ENCODE measurements at places on chromosomes 3 and 15.

GRCh38 chr15:60102748-60103147 lies 98.6 kb downstream of the FOXB1 start:
- no peak for DNase-seq

GRCh38 chr3:172449466-172450149 lies 1.4 kb upstream of the GHSR start:
- no peak for DNase-seq

GRCh38 chr3:31890742-31891469 lies 90.2 kb downstream of the OSBPL10 start:
- DNase-seq, result no peak

- DNase-seq, result no peak
Observed at GRCh38 chr3:158842976-158843375, 41.1 kb downstream of the MFSD1 start.

DNA sequence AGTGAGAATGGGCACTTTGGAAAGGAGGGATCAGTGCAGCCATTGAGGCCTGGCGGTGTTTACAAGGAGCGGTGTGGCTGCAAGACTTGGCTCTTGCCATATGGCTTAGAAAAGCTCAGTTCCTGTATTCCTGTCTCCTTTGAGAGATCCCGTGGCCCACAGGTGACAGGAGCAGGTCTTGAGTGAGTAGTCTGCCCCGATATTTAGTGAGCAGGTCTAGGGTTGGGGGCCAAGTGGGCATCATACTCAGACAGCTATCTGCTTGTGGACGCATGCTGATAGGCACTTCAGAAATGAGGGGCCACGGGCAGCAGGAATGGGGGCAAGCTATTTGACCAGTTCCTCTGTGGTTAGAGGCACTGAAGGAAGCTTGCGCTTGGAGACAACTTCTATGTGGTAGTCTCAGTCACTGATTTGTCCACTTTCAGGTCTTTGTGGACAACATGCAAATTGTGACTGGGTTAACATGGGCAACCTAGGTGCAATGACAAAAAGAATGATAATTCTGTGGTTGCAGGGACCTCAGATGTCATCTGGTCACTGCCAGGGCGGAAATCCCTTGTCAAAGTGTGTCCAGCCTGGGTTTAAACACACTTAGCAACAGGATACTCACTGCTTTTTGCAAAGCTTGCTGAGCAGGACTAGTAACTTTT lies 1.1 kb downstream of the TMED3 start:
- DNase-seq, result no peak

- DNase-seq, result no peak
Observed at GRCh38 chr3:42057561-42058211, 33.5 kb upstream of the TRAK1 start.

DNA sequence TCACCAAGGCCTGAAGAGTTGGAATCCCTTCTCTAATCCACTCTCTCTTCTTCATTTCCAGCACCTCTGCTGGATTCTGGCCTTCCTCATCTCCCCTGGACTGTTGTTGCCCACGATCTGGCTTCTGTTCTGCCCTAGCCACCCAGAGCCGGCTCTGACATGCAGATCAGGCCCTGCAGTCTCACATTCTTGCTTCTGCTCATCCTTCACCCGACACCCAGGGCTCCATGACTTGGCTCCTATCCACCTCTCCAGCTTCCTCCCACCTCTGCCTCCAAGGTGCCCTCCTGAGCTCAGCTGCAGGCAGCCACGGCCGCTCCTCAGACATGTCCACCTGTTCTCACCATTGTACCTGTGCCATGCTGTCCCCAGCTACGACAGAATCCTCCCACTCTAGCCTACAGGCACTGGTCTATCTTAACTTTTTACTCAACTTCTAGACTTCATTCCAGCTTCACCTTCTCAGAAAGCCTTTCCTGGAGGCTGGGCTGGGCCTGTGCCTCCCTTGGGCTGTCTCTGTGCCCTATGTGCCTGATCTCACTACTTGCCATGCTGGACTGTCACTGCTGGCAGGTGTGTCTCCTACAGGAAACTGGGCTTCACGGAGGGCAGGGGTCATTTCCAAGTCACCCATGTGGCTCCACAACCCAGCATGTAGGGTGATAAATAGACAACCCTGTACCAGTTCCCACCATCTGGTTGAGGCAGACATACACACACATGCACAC lies 16.0 kb upstream of the TBC1D21 start:
- no peak for DNase-seq

DNA sequence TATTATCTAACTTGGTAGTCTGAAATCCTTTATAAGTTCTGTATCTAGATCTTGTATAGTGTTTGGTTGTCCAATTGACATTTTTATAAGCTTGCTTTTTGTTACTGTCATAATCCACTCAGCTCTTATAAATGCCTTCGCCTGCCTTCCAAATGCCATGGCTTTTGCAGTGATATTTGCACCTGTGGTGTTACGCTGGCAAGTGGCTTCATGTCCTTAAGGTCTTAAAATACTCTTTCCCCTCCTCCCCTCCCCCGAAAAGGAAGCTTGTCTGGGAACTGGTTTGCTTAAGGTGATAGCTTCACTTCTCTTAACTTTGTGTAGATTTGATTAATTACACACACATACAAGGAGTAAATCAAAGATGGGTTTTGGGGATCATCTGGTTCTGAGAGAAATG lies 62.0 kb downstream of the ABHD2 start:
- no peak for DNase-seq

DNA sequence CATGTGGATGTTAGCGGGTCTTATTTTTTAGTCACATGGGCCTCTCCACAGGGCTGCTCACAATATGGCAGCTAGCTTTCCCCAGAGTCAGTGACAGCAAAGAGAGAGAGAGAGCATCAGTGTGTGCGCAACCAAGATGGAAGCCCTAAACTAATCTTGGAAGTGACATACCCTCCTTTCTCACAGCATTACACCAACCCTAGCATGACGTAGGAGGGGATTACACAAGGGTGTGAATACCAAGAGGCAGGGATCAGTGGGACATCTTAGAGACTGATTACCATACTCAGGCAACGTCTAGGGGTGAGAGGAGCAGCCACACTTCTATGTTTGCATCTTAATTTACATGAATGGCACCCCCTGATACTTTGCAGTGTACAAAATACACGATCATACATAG lies 3.5 kb upstream of the UBE2E2 start:
- DNase-seq, result no peak

DNA sequence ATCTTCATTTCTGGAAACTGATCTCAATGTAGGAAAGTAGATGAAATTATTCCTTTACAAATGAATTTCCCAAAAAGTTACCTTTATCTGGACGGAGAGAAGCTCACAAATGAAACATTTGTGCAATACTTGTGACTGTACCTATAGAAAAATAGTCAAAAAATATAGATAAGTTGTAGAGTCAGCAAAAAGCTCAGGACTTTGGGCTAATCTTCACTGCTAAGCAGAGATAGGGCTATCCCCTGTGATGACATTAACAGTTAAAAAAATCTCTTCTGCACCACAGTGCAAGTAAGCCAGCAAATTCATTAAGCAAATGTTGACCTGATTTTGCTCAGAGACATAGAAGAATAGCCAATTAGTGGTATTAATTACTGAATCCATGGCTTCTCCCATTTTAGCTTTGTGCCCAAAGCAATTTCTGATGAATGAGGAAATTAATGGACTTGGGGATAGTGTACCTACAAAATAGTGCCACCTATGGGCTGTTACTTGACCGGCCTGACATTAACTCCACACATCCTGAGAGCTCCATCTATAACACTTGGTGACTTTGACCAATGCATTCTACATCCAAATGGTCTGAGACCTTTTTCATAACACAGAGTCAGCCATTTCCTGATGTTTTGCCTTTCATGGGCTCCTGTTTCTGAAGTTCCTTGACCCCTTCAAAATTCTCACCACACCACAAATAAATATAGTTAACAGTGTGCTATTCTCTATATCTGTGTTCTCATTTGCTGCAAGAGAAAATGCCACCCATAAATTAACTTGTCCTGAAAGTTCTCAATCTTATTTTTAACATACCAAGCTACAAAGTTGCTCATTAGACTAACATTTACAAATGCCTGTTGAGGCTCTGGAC lies 105.0 kb downstream of the SSR3 start:
- DNase-seq, result no peak

DNA sequence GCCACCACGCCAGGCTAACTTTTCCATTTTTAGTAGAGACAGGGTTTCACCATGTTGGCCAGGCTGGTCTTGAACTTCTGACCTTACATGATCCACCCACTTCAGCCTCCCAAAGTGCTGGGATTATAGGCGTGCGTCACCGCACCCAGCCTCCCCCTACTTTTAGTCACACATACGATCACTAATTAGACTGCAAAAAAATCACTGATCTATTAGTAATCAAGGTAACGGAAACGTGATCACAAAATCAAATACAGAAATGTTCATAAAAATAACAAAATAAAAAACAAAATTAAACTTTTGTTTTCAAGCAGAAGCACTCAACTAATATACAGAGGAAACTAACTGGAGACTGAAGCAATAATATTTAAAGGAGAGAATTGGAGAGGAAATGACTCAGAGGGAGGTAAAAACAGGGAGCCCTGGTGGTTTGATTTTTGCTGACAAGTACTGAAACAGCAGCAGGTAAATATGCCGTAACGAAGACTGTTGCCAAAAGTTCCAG lies 4.6 kb downstream of the WDR53 start:
- no peak for DNase-seq

- DNase-seq, result peak; percentile 51
Observed at GRCh38 chr3:9399746-9400145, 2.3 kb downstream of the SETD5 start.

GRCh38 chr15:80531796-80532195 lies 127.6 kb downstream of the ARNT2 start:
- DNase-seq, result no peak

DNA sequence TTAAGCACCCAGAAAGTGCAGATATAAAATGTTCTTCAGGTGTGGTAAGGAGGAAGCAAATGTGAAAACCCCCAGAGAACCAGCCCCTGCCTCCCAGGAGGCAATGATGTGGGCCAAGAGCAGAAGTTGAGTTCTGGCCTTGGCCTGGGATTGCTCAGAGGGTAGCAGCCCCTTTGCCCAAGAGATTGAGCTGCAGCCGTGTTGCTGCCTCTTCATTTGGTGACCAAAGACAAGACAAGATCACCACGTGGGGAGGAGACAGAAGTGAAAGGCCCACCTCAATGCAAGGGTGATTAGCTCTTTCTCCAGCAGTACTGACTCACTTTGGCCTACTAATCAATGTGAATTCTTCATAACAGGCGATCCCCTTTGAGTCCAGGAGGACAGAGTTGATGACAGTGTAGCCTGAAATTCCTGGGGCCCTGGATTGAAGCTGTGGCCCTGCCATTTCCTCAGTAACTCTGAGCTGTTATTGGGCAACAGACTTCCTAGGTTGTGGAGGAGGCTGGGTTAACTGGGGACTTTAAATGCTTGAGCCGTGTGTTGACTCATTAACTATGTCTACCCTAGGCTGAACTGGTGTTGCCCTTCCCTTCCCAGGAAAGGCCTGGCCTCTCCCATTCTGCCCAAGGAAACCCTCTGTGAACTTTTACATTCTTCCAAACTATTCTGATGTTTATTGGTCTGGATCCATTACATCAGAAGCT lies 86.5 kb downstream of the ST6GAL1 start:
- DNase-seq, result no peak

All from T1000 (cell line).